ENCODE measurements at places on chromosomes 11 and 22.

DNA sequence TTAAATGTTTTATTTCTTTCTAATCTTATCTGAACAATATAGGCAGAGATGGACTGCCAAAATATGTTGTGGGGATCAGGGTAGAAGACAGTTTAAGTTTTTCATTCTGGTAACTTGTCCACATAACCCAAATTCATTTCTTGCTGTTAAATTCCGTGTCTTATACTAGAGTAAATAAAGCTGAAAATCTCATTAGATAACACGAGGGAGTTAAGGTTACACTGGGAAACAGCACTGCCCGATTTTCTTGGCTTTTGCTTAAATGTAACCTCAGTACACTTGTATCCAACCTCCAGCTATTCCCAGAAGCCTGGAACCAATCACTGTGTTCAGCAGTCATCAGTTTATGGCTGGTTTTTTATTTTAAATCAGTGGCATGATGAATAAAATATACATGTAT is 48.2 kb downstream of the MICAL3 start:
- no peak for DNase-seq

DNA sequence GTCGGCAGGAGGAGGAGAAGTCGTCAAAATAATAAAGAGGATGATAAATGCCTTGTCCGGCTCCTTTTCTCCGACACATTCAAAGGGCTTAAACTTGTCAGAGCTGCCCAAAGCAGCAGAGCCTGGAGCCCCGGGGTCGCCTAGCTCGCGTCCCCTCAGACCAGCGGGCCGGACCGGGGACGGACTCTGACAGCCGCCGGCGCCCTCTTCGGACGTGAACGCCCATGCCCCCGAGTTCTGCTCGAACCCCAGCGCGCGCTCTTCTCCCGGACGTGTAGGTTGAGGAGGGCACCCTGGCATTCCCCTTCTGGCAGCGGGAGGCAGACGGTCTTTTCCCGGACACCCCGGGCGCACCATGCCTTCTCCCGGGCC is 999 bp downstream of the FGF3 start:
- DNase-seq = no peak

DNA sequence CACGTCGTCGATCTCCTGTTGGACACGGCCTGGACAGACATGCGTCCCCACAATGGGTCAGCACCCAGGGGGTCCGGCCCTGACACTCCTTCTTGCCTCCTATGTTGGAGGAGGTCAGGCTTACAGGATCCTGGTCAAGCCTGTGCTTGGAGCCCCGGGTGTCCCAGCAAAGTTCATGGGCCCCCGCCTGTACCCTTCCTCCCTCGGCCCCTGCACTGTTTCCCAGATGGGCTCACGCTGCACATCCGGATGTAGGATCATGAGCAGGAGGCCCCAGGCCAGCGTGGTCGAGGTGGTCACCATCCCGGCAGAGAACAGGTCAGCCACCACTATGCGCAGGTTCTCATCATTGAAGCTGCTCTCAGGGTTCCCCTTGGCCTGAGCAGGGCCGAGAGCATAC is 3.0 kb downstream of the CYP2D6 start:
- DNase-seq = no peak

GRCh38 chr11:78074756-78075155 is 4.9 kb downstream of the NDUFC2 start:
- no peak for DNase-seq

- DNase-seq = no peak
Measured at GRCh38 chr11:133052537-133052936, 479.8 kb downstream of the OPCML start.

- DNase-seq = no peak
Measured at GRCh38 chr11:102864724-102865123, 10.1 kb downstream of the MMP12 start.

GRCh38 chr22:24134090-24134846 is 47.0 kb upstream of the SUSD2 start:
- no peak for DNase-seq

DNA sequence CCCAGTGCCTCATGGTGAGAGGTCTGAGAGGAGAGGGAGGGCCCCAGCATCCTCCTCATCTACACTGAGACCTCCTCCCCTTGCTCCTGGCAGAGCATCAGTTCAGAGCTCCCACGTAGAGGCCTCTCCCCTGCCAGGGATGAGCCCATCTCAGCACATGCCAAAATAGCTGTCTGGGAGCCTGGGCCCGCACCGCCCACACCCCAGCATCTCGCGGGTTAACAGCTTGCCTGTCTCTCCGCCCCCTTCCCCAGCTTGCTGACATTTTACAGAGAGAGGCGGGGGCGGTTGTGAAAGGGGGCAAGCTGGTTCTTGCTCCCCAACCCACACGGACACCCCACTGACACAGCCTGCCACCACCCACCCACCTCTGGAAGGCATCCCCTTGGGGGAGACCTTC is 6.4 kb downstream of the DGKZ start:
- DNase-seq = no peak

DNA sequence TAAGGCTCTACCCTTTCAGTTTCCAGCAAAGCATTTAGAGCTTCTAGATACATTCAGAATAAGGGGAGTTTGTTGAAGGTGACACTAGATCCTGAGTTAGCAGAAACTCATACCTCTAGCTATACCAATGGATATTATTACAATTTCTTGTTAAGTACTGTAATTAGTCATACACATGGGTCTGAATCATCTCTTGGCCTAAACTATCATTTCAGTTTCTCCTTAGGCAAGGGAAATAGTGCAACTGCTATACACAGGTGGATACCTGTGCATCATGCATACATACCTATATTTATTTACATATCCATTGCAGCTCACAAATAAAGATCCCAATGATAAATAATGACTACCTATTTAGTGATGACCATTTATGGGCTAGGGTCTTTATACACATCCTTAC is 45.1 kb upstream of the PAX6 start:
- no peak for DNase-seq
